ENCODE measurements at places on chromosomes 5 and 9.

DNA sequence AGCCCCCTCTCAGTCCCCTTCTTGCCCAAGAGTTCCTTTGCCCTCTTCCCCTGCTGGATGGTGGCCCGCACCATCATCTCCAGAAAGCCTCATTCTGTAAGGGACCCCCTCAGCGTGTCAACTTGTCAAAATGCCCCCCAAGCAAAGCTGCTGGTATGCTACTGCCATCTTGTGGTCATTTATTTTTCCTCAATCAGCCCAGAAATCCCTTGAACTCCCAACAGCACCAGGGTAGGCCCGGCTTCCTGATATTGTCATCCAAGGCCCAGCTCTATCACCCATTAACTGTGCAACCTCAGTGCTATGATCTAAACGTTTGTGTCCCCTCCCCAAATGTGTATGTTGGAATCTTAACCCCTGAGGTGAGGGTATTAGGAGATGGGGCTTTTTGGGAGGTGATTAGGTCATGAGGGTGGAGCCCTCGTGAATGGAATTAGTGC is 53.2 kb upstream of the FBXW11 start:
- DNase-seq = peak; percentile 23

- peak; percentile 71 for DNase-seq
Observed at GRCh38 chr9:104961238-104961637, 33.3 kb upstream of the ABCA1 start.

DNA sequence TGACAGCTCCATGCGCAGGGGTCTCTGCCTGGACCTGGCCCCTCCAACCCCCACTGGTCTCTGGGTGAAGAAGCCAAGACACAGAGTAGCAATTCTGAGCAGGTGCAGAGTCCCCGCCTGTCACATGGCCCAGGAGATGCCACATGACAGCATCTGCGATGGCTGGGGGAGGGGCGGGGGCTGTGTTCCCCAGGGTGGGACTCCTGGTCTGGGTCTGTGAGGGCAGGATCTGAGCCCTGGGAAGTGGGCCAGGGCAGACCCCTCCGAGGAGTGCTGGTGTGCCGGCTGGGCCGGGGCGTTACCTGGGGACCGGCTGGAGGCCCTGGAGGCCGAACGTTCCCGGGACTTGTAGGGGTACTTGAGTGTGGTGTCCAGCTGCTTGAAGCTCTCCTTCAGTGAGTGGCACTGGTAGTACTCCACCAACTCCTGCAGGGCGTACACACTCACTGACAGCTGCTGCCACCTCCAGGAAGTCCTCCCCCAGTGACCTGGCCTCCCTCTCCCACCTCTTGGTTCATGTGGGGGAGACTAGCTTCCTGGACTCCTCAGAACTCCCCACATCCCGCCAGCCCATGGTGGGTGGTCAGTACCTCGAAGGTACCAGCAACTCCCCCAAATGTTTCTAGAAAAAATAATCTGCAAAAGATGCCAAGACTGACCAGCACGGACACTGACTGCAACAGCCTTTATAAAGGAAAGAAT is 32.1 kb upstream of the SARDH start:
- DNase-seq = no peak

- DNase-seq = no peak
Observed at GRCh38 chr9:115672477-115673316, 480.9 kb upstream of the PAPPA start.

- no peak for DNase-seq
Observed at GRCh38 chr5:107456281-107456715, 214.4 kb downstream of the EFNA5 start.

- no peak for DNase-seq
Observed at GRCh38 chr9:117344892-117345660, 69.8 kb downstream of the ASTN2 start.

DNA sequence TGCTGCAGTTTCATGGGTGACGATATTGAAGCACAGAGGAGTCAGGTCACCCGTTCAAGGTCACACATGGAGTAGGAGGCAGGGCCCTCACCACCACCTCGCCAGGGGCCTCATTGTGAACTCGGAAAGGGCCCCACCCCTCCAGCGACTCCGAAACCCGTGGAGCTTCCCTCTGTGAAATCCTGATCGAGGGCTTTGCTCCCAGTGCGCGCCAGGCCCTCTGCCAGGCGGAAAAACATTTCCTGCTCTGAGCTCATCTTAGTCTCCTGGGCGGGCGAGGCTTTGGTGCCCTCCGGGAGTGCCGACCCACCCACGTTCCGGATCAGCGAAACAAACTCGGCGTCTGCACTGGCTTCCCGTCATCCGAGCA is 75.0 kb upstream of the FCN1 start:
- no peak for DNase-seq

GRCh38 chr5:139413153-139413552 is 9.3 kb upstream of the SPATA24 start:
- no peak for DNase-seq

DNA sequence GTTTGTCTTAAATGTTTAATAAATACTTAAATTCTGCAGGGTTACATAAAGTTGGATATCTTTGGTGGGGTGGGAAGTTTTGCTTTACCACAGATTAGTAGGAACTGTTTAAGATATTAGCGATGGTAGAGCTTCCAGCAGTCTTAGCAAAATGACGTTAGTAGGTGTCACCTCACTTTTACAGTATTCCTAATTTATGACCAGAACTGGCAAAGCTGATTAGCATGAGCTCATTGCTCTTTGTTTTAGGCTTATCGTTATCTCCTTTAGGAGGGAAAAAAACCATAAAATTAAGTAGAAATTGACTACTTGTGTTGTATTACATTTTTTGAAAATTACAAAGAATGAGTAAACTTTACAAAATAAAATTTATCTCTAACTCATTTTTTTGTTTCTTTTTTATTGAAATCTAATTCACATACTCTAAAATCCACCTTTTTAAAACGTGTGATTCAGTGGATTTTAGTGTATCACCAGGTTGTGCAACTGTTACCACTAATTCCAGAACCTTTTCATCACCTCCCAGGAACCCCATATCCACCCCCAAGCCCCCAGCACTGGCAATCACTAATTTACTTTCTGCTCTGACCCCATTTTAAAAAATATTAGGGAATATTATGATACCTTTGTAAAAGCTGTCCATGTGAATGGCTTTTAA is 129.5 kb downstream of the TRIO start:
- DNase-seq = no peak

DNA sequence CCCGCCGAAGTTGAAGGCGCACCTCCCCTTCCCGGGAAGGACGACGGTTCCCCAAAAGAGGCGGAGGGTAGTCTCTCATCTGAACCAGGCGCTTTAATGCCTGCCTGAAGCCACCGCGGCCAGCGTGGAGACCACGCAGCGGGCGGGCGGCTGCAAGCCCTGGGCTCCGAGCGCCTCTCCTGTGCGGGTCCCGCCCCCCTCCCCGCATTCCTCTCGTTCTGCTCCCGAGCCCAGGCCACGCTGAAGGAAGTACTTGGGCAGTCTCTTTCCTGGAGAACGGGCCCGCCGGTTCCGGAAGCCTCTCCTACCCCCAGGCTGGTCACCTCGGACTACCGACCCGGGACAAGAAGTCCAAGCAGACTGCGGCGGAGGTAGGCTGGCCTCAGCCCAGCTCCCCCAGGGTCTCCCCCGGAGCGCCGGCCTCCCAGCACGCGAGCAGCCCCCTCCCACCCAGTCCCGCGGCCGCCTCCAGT is 571 bp downstream of the PPIC start:
- DNase-seq = no peak

DNA sequence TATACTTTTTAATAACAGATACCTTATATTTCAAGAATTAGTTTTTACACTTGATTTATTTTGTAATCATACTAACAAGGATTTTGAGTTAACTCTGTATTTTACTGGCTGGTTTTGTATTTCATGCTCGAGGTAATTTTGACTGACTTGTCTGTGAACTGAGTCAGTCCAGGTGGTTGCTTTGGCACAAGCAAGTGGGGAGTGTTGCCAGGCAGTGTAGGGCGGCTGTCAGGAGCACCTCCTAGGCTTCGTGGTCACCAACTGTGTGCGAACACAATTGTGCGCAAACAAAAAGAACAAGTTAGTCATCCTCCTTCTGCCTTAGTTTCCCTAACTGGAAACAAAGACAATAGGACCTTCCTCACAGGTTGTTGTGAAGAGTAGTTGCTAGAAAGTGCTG is 286.3 kb downstream of the ADGRV1 start:
- DNase-seq = no peak

- DNase-seq = no peak
Observed at GRCh38 chr5:58708456-58708855, 125.6 kb downstream of the RAB3C start.

- DNase-seq = peak; percentile 56
Observed at GRCh38 chr5:143016777-143017516, 246.8 kb downstream of the ARHGAP26 start.

- no peak for DNase-seq
Observed at GRCh38 chr9:110731437-110732028, 62.9 kb downstream of the MUSK start.

GRCh38 chr5:109450129-109450877 is 40.5 kb upstream of the PJA2 start:
- DNase-seq = no peak
